ENCODE measurements at places on chromosomes 2 and 18.

DNA sequence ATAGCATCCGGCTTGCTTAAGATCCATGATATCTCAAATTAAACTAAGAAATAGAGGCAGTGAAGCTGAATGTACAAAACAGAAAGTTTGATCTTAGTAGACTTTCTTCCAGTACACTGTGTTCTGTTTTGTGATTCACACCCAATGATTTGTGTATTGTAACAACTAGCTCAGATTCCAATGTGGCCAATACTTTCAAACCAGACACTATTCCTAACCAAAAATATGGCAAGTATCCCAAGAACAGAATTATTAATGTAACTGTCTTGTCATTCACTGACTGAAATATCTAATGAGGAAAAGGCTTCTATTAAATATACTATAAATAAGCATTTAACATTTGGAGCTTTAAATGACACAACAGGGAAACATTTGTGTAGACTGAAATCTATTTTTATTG lies 299.1 kb downstream of the NRXN1 start:
- DNase-seq, result no peak

DNA sequence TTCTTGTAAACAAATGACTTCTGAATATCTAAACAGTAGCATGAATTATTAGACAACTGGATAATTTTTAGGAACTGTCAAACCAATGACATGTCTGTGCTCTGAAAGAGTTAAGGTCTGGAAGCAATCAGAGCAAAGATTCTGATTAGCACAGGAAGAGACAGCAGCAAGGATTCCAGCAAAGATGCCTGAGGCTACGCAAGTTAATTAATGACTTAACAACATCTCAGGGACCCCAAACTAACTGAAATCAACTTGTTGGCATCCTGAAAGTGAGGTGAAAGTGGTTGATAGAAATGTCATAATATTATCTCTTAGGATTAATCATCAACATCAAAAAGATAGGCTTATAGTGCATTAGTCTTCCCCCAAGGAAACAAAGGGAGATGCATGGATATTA lies 123.3 kb upstream of the TMEM200C start:
- no peak for DNase-seq

DNA sequence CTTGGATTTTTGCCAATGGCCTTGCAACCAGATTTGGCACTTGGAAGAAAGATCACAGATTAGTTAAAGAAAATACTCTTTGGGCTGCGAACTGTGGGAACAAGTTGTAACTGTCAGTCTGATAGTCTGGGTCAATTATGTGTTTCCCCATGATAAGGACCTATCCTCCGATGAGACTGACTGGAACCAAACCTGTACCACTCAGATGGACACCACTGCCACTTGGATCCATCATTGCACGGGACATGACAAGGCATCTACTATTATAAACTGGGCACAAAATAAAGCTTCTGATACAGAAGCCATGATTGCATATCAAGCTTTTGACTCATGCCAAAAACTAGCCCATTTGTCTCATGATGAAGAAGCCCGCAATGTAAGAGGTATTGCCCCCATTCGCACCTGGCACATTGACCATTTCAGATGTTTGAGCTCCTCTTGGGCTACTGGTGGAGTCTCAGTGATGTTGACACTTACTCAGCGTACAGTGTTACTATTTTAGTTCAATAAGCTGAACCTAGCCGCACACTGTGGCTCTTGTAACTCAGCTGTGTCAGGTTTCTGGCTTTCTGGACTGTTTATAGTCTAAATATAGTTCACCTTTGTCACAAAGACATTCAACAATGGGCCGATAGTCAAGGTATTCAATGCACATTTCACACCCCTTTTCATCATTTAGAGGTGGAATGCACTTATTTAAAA lies 179.8 kb upstream of the RBBP8 start:
- no peak for DNase-seq

GRCh38 chr2:113236367-113237159 lies 42.2 kb downstream of the PAX8 start:
- DNase-seq, result no peak

DNA sequence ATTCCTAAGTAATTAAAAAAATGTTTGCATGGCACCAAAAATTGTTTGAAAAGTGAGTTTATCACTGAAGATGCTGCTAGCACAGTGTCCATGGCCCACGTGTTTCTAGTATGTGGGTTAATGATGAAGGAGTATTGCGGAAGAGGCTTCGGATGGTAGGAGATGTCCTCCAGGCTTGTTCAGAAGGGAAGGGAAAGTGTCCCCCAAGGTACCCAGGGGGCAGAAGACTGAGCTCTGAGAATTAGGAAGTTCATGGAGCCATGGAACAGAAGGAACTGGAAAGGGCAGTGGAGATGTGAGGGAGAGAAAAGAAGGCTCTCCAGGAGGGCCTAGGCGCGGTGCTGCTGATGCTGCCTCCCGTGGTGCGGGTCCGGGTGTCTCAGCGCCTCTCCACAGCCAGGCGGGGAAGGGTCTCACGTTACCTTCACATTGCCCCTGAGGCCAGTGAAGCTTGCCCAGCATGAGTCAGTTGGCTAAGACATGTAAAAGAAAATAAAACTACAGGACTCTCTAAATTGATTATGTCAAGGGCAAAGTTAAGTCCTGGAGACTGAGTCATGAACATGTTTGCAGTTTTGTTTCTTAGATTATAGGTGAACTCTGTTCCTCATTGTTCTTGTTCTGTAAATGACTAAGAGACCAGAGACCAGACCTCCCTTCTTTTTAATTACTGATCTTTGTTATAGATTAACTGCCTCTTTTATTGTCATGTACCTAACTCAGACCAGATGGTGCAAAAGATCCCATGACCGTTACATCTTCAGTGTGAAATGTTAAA lies 89.0 kb downstream of the MTCL1 start:
- no peak for DNase-seq

GRCh38 chr2:10441948-10442347 lies 6.2 kb downstream of the ODC1 start:
- DNase-seq, result no peak

GRCh38 chr2:180450841-180451240 lies 443.7 kb upstream of the CWC22 start:
- DNase-seq, result no peak

- no peak for DNase-seq
These were observed 315.1 kb downstream of the RDH14 start for GRCh38 chr2:18245375-18245774.

GRCh38 chr2:163736433-163737189 lies 803 bp upstream of the FIGN start:
- peak; percentile 33 for DNase-seq

DNA sequence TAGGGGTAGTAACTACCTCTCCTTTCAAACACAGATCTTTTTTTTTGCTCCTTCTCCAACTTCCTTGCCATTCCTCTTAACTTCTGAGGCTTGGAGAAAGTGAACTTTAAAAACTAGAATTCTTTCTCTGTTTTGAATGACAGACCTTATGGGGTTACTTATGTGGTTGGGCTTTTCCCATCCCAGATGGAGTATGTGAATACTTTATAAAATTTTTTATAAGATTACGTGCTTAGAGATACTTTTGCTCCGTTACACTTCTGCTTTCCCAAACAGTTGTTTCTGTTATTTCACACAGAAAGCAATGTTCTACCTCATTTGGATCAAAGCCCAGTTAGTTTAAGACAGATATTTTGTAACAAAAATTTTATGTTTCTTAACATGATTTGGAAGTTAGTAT lies 20.2 kb downstream of the GREB1L start:
- no peak for DNase-seq

- no peak for DNase-seq
These were observed 3.7 kb downstream of the TSHZ1 start for GRCh38 chr18:75214332-75214690.

DNA sequence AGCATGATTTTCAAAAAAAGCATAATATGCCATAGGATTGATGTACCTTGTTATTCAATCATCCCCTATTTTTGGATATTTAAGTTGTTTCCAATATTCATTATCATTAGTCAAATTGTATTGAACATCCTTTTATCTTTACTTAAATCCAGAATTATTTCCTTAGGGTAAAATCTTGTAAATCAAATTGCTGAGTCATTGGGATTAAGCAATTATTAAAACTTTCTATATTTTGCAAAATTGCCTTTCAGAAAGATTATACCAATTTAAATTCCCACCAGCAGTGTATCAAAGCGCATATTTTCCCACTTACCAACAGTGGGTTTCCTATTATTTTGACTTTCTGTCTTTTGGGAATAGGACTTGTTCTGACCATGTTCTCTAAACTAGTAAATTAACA lies 159.3 kb downstream of the SS18 start:
- no peak for DNase-seq

DNA sequence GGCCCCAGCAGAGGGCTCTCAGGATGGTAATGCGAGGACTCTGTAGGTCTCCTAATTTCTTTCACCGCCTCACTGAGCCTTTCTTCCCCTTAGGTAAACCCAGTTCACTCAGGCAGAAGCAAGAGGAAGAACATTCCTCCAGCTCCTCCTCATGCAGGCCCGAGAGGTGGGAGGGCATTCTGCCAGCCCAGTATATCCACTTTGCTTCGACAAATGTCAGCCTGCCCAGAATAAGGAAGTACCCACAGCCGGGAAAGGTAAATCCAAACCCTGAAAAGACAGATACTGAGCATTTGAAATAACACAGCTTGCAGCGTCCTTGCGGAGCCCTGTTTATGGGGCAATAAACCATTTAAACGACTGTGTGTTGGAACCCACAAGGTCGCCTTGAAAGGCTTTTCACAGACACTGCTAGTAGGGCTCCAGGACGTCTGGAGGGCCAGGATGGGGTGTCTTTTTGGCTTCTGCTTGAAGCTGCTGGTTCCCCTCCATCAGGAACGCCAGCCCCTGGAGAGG lies 63.0 kb upstream of the STPG4 start:
- no peak for DNase-seq

DNA sequence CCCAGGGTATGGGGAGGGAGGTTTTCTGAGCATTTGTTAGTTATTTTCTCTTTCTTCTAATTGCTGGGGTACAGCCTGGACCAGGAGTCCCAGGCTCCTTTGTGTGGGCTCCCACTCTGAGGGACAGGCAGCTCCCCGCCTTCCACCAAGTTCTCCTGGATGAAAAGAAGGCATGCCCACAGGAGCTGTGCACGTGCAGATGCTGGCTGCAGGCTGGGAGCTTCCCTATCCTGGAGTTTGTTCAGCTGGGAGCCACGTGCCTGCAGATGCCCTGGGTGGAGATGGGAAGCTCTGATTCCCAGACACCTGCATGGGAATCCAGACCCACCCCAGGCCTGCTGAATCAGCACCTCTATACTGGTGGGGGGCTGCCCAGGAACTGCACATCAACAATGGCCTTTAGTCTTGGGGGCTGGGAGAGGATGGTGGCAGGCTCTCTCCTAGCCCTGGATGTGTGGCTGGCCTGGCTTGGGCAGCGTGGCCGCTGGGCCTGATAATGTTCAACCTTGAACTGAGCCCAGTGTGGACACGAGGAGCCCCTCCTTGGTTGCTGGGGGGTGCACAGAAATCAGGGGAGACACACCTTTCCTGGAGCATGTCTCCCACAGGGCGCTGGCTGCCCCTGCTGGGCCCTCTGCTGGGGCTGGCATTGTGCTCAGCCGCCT lies 233.6 kb upstream of the HS6ST1 start:
- no peak for DNase-seq

GRCh38 chr2:233990261-233990798 lies 60.2 kb upstream of the SPP2 start:
- DNase-seq, result no peak

- no peak for DNase-seq
These were observed 9.7 kb downstream of the CAB39 start for GRCh38 chr2:230722207-230722885.
